Stimulated activated CD4-positive, alpha-beta T cell treated with anti-CD3 and anti-CD28 coated beads, Interleukin-1b, Interleukin-23, amount 100 ng/mL, for 24 hours (primary cell): ENCODE measurements at places on chromosomes 4 and X.

- DNase-seq, result no peak
These were observed 185.7 kb downstream of the UNC5C start for GRCh38 chr4:95362906-95363558.

DNA sequence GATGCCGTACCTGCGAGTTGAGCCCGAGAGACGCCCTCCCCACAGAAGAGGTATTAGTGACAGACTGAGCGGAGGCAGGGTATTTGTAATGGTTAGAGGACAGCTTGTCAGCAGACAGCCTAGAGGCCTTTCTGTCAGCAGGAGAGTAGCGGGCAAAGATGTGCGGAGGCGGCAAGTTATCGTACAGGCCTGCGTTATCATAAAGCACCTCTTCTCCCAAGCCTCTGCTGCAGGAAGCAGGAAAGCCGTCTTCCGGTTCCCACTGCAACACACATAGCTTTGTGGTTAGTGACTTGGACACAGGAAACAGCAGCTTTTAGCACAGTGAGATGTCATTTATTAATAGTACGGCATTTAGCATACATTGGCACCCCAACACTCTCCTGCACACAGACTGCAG lies 158.3 kb downstream of the AFAP1 start:
- DNase-seq, result no peak

DNA sequence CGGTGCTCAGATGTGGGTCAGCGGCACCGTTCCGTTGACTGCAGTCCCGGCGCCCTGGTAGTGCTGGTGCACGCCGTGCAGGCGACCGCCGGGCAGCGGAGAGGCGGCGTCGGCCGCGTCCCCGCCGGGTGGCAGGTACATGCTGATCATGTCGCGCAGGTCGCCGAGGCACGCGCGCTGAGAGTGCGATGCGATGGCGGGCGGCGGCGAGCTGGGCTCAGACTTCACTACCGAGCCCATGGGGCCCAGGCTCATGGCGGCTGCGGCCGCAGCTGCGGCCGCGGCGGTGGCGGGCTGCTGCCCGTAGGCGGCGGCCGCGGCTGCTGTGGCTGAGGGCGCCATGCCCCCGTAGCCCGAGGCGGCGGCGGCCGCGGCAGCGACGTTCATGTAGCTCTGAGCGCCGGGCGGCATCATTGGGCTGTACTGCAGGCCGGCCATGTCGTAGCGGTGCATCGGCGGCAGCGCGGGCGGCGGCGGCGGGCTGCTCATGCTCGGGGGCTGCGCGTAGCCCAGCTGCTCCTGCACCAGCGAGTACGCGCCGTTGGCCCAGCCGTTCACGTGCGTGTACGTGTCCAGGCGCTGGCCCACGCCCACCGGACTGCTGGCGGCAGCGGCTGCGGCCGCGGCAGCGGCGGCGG lies 1.0 kb downstream of the SOX3 start:
- DNase-seq, result no peak

- peak; percentile 4 for DNase-seq
These were observed at the start of gene RNF150 for GRCh38 chr4:141133146-141133998. RNF150 (minus strand) TSS chr4:141133469.

- no peak for DNase-seq
These were observed 2.3 kb downstream of the SLC10A6 start for GRCh38 chr4:86846921-86847320.

DNA sequence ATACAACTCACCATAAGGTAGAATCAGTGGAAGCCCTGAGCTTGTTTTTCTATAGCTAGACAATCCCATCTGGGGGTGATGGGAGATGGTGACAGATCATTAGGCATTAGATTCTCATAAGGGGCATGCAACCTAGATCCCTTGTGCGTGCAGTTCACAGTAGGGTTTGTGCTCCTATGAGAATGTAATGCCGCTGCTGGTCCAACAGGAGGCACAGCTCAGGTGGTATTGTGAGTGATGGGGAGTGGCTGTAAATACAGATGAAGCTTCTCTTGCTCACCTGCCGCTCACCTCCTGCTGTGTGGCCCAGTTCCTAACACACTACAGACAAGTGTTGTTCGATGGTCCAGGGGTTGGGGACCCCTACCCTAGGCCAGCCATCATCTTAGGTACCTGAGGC lies 5.9 kb upstream of the GATB start:
- DNase-seq, result no peak

DNA sequence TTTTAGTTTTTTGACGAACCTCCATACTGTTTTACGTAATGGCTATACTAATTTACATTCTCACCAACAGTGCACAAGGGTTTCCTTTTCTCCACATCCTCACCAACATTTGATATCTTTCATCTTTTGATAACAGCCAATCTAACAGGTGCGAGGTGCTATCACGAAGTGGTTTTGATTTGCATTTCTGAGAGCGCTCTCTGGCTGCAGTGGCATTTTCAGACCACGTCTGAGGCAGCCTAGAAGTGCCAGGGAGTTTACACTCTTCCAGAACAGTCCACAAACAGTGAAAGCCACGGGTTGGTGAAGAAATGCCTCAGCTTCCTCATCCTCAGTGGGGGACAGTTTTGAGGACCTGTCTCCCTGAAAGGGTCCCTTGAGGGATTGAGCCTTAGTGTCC lies 471.0 kb downstream of the BCOR start:
- no peak for DNase-seq

DNA sequence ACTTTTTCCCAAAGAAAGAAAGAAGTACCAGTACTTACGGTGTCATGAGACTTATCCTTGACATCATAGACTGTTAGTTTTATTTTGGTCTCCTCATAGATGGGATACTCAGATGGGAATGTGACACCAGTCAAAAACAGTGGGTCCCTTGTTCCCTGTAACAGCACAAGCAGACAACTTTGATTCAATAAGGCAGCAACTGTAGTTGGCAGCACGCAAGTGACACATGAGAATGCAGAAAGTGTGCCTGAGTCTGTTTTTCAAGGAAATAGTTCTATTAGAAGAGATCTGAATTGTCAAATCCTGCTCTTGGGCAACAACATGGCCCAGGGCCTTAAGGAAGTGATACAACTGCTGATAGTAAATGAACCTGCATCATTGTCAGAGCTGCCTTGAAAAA lies 443.2 kb downstream of the INPP4B start:
- DNase-seq, result no peak

GRCh38 chrX:70592091-70592490 lies 147.5 kb downstream of the DLG3 start:
- DNase-seq, result no peak

DNA sequence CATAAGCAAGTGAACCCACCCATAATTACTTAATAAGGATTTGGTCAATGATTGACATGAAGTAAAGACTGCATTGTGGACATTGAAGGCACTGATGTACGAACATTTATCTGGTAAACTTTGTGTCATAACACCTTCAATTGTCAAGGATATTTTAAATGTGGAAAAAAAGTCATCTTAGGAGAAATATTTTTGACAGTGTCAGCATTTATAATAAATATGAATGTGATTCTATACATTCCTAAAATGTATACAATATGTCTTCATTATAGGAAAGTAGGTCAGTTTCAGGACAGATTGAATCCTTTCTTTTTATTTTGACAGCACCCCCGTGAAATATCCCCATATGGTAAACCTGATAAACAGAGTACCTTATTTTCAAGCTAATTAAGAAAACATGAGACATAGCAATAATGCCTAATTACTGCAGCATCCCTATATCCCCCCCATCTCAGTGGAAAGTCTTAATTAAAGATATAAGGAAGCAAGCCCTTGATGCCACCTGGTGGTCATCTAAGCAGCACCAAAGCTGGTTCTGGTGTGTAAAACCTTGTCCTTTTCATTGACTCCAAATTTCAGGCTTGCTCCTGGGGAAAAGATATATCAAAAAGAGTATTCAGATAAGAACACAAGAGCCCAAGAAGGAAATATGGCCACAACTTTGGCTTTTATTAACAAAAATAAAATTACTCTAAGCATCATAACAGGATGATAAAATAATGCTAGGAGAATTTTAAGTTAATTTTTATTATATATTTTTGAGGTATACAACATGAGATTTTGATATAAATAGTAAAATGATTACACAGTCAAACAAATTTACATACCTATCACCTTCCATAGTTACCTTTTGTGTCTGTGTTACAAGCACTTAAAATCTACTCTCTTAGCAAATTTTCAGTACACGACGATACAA lies 379.7 kb downstream of the TLL1 start:
- no peak for DNase-seq

GRCh38 chrX:115499112-115499805 lies 61.7 kb upstream of the PLS3 start:
- DNase-seq, result no peak

DNA sequence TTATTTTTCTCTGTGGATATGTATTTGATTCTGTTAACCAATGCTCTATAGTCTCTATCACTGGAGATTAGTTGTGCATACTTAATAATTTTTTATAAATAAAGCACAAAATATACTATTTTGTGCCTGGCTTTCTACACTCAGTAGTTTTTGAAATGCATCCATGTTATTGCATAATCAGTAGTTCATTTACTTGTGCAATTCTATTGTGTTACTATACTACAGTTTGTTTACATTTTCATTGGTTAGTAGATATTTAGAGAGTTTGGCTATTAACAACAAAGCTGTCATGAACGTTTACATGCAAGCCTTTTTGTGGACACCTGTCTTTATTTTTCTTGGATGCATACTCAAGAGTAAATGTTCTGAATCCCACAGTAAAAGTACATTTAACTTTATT lies 265.0 kb upstream of the FAT4 start:
- no peak for DNase-seq

- DNase-seq, result no peak
These were observed 7.4 kb upstream of the RPS6KA3 start for GRCh38 chrX:20274121-20274520.

- no peak for DNase-seq
These were observed 83.5 kb upstream of the PLAC1 start for GRCh38 chrX:134741746-134742145.

- DNase-seq, result no peak
These were observed 408.2 kb downstream of the SMARCA1 start for GRCh38 chrX:129115104-129115503.

GRCh38 chrX:19576742-19577141 lies 61.4 kb upstream of the MAP3K15 start:
- no peak for DNase-seq

DNA sequence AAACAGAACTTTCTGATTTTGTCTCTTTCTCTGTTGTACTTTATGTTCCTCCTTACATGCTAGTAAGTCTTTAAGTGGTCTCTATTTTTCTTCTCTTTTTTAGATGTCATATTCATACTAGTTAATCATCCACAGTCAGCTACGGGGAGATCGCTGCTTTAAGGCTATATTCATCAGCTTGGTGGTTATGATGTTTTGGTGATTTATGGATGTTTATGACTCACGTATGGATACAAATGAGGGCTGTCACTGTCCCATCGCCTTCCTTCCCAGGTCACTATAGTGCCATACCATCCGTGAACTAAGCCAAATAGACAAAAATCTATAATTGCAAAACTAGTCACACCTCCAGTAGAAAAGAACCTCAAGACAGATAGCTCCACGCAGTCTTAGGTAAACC lies 296.8 kb upstream of the AADAT start:
- no peak for DNase-seq

DNA sequence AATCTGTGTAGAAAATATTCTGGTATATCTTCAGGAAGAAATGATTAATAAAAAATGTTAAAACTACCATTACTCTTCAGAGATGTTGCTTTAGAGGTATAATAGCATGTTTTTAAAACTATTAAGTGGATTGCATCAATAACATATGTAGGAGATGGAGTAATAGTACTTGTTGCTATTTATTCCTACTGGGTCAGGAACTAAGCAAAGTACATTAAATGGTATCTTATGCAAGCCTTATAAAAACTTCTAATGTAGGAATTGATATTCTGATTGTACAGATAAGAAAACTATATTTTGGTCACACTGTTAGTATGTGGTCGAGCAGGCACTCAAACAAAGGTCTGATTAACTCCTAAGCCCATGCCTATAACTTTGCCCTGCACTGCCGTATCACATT lies 31.4 kb upstream of the PDLIM5 start:
- DNase-seq, result no peak

- DNase-seq, result no peak
These were observed 57.2 kb downstream of the STBD1 start for GRCh38 chr4:76363556-76364290.

DNA sequence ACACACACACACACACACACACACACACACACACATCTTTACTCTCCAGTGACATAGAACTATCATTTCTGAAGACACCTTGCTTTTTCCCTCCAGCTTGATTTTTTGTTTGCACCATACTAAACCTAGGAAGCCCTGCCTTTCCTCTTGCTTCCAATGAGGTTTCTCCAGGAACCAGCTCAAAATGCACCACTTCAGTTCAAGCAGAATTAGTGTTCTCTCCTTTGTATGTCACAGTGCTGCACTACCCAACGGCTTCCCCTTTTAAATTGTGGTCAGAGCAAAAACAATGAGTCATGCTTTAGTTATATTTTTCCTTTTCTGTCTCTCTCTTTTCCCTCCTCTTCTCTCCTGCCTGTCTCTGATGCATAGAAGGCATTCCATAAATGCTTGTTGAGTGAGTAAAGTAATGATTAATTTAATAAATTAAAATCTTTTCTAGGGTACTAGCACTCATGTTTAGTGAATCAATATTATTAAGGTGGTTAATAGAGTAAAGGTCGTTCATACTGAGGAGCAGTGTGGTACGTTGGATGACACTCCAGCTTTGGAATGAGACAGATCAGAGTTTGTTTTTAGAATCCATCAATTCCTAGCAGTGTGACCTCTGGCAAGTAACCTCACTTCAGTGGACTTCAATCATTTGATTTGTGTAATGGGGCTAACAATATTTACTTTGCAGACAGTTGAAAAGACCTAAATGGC lies 5.9 kb downstream of the RTL3 start:
- no peak for DNase-seq
